ENCODE measurements at places on chromosomes 2 and 18.
A peak's percentile ranks its signal among the peaks of the same experiment; 100 is the strongest.

- peak; percentile 40 for DNase-seq
These were observed 31.7 kb downstream of the LPIN2 start for GRCh38 chr18:2981212-2981728.

GRCh38 chr2:118014492-118014824, 588 bp upstream of the CCDC93 start:
- DNase-seq: no peak

- DNase-seq: no peak
These were observed 60.7 kb downstream of the ANKRD62 start for GRCh38 chr18:12154361-12154760.

GRCh38 chr18:53283708-53284107, 940.8 kb downstream of the MBD2 start:
- no peak for DNase-seq

GRCh38 chr2:30484995-30485394, 37.9 kb downstream of the LCLAT1 start:
- DNase-seq: no peak

DNA sequence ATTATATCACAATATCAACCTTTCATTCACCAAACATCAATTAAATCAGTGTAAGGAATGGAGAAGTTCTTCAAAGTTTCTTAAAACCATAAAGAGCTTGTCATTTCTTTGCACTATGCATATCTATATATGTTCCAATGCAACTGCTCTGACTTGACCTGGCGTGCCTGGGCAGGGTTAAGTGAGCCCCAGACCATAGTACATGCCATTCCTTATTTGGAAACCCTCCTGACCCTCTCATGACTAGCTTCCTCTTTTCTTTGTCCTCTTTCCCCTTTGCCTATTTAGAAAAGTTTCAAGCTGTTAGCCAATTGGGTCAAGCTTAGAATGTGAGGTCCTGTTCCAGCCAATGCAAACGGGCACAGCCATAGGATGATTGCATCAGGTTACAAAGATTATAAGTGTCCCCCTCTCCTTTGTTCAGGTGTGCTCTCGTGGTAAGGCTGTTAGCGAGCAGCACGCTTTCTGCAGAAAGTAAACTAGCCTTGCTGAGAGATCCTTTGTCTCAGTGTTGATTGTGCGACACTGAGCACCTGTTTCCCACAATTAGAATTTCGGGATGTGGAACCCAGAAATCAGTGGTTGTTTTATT, 78.2 kb upstream of the UXS1 start:
- DNase-seq: no peak

DNA sequence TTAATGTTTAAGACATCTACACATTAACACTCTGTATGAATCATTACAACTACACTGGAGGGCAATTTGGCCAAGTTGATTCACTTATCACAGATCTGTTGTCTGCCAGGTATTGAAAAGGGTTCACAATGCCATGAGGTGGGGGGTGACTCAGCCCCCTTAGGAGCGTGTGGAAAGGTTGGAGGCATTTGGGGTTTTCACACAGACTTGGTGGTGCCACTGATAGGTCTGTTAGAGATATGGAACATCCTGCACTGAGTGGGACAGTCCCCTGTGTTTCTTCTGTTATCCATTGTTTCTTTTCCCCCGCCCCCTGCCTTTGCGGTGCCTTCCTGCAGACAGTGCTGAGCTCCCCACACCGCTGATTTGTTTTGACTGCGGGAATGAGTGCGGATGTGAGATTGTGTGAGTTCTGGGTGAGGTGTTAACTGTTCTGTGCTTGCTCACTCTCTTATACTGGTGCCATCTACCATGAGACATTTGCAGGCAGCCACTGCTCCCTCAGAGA, 9.3 kb upstream of the TSN start:
- peak; percentile 75 for DNase-seq

GRCh38 chr18:35662293-35663062, 80.9 kb downstream of the GALNT1 start:
- no peak for DNase-seq

GRCh38 chr18:78192054-78192453, 787.6 kb upstream of the SALL3 start:
- DNase-seq: no peak

DNA sequence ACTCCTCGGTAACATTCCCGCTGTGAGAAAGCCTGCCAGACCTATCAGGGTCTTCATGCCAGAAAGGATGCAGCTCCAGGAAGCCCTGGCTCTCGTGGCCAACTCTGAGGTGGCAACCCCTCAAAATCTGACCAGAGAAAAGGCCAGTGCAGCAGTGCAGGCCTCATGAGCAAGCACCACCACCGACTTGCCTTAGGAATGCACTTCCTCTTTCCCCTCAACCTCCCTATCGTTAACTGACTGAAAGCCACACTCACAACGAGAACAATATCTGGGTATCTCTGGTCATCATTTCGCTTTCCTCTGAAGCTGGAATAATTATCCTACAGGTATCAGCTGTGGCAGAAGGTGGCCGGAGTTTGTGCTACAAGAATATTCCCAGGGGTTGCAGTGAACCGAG, 101.4 kb upstream of the POU3F3 start:
- DNase-seq: no peak

DNA sequence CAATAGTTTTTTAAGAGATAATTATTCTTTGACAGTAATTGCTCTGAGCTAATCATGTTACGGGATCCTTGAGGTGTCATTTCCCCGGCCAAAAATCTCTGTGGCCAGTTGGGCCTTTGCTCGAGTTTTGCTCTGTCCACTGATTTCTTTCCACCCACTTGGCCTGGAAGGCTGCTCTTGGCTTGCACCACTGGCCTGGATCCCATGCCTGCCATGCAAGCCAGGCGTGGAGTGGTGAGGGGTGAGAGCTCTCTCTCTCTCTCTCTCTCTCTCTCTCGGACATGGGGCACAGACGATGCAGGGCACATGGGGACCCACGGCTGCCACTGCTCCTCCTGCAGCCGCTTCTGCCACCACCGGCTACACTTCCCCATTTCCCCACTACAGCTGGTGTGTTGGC, 853.0 kb upstream of the GCFC2 start:
- no peak for DNase-seq

DNA sequence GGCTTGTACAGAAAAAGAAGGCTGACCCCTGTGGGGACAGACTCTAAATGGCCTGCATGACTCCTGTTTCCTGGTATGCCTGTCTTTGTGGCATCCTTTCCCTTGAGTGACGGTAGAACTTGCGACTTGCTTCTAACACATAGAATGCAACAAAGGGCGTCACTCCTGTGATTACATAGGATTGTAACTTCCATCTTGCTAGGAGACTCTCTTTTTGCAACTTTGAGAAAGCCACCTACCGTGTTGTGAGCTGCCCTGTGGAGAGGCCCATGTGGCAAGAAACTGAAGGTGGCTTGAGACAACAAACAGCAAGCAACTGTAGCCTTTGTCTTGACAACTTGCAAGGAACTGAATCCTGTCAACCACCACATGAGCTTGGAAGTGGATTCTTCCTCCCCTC, 46.5 kb downstream of the THNSL2 start:
- no peak for DNase-seq

GRCh38 chr2:223270548-223270947, 218.6 kb downstream of the KCNE4 start:
- DNase-seq: no peak

- no peak for DNase-seq
These were observed 24.3 kb upstream of the CDH20 start for GRCh38 chr18:61308795-61309393.

DNA sequence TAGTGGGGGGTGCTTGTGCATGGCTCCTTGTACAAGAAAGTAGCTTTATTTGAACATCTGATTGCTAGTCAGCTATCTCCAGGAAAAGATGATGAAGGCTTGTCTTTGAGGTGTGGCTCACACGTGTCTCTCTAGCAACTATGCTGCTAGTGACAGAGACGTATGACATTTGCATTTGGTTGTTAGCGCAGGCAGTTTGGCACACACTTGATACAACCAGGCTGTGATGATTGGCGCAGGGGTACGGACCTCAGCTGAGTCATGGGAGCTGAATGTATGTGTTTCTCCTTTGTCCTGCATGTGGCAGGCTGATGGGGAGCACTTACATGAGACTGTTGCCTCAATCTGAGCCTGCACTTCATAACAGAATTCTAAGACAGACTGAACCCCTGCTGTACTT, 29.6 kb downstream of the PTCD3 start:
- DNase-seq: no peak

- no peak for DNase-seq
These were observed 19.6 kb upstream of the GULP1 start for GRCh38 chr2:188272121-188272520.

GRCh38 chr2:98461498-98462049, 16.9 kb downstream of the INPP4A start:
- no peak for DNase-seq

DNA sequence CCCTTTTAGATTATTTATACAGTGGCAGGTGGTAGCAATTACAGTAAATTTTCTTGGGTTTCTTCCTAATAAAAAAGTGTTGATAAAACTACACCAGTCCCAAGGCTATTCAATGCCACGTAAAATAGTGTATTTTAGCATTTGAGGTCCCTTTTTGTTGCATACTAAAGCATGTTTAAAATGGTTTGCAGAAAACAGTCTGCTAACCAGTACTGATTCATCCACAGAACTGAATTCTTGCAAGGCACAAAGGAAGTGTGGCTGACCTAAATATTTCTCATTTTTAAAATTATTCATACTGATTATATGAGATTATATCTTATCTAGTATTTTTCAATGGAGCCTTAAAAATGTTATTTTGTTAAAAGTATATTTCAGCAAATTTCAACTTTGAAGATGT, 98.1 kb downstream of the SMAD2 start:
- no peak for DNase-seq

DNA sequence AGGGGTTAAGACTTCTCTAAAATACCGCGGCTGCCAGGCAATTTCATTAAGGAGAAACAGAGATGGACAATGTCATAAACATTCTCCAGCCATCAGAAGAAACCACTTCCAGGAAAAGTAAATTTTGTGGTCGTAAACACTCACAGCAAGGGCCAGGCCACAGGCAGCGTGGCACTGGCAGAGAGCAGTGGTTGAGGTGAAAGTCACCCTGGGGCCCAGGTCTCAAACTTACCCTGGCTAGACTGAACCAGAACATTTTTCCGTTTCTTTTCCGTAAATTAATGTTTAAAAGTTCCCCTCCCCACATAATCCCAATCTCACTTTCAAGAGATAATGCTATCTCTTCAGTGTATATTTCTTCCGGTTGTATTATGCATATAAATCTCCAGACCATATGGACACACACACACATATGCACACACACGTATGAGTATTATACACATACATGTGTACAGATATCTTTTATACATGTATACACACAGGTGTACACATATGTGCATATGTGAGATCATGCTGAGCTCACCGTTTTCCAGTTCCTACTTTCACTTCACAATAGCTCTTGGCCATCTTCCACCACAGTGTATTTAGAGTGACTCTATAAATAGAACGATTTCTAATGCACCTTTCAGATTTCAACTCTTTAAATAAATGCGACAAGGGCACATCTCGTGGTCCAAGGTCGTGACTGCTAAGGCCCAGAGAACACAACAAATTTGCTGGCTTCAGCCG, 90.1 kb downstream of the MALT1 start:
- DNase-seq: no peak

DNA sequence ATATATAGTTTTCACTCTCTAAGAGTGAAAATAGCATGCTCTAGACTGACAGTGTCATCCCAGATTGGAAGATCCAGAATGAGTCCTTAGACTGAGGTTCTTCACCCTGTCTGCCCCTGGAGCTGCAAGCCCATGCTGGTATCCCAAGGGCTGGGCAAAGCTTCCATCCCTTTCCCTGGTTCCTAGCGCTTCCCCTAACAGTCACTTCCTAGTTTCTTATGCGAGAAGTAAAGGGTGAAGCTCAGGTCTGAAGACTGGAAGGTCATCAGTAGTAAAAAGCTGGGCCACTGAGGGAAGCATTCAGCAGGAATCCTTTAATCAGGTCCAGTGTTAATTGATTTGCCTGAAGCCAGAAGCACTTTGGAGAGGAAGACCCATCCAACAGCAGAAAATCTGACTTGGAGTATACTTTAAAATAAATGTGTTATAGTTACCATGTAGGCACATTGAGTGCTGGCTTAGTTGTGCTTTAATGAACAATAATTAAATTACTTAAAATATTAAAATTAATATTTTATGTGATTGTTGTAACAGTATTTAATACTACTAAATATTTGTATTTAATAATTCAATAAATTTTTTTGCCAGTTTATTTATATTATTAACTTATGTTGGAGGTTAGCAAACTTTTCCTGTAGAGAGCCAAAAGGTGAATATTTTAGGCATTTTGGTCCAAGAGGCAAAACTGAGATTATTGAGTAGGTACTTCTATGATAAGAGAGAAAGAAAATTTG, 237.9 kb downstream of the FHOD3 start:
- DNase-seq: no peak

DNA sequence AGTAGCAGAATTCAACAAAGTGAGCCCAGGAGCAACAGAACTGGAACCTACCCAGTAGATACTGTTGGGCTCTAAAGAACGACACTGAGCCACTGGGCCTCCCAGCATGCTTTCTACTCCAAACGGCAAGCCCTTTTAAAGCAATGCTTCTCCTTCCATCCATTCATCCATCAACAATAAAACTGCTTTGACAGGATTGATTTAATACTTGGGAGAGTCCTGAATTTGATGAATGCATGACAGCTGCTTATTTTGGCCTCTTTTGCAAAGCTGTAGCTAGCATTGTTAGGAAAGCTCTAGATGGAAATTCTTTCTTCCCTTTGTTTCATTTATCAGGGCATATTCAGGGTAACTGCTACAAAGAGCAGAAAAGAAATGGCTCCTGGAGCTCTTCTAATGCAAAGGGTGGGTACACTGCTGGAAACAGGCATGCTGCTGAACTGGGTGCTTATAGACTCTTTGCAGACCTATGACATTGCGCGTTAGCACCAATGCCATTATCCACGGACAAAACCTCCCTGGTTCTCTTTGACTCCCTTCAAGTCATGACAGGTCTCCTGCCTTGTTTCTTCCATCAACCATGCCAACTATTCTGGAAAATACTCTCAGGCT, 138.4 kb upstream of the HNRNPA3 start:
- DNase-seq: no peak

- no peak for DNase-seq
These were observed 203.5 kb downstream of the LPIN1 start for GRCh38 chr2:11949732-11950523.

Data from stimulated activated CD4-positive, alpha-beta T cell treated with anti-CD3 and anti-CD28 coated beads, Interleukin-1b, Interleukin-23, amount 100 ng/mL, for 48 hours (primary cell).